ENCODE measurements at places on chromosomes 3 and 15.

DNA sequence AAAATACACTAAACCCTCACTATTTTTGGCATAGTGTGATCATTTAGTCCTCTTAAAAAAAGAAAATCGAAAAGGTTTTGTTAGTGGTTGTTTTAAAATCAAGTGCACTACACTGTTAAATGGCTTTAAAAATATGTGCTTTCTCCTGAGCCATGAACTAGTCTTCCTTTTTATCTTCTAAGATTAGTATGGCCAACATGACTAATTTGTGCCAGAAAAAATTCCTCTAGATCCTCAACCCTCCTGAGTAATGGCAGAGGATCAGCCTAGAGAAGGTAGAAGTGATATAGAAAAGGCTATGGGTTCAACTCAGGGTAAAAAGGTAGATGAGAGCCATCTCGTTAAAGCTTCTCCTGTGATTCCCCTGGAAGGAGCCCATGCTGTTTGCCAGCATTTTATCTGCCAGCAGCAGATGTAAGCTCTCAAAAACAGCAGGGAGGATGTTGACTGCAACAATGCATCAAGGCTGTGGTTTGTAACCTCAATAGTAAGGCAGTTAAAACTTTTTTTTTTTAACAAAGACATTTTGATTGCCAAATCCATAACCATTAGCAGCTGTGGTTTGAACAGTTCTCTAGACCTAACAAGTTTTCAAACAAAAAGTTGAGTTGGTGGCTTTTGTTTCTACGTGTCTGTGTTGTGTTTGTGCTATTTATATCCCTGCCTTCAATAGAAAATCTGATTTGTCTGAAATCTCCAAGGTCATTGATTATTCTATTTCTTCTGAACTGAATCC lies 30.2 kb upstream of the ZNF609 start:
- peak; percentile 87 for DNase-seq

- peak; percentile 92 for DNase-seq
Observed at GRCh38 chr3:129314386-129315222, 35.9 kb downstream of the HMCES start.

GRCh38 chr3:18575573-18575972 lies 150.4 kb upstream of the SATB1 start:
- DNase-seq: no peak

DNA sequence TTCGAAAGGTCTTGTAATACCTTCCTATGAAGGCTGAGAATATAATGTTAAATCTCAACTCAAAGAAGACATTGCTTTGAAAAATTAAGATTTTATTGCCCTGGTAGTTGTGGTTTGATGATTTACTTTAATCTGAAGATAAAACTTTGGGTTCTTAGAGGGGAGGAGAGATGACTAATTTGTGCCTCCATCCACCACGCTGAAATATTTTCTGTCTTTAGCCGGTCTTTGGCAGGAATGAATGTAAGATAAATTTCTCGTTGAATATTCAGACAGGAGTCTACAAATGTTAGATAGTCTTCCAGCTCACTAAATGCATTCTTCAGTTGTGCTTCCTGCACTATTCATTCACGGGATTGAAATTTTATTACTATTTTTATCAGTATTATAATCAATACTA lies 844.3 kb upstream of the NR2F2 start:
- peak; percentile 19 for DNase-seq

DNA sequence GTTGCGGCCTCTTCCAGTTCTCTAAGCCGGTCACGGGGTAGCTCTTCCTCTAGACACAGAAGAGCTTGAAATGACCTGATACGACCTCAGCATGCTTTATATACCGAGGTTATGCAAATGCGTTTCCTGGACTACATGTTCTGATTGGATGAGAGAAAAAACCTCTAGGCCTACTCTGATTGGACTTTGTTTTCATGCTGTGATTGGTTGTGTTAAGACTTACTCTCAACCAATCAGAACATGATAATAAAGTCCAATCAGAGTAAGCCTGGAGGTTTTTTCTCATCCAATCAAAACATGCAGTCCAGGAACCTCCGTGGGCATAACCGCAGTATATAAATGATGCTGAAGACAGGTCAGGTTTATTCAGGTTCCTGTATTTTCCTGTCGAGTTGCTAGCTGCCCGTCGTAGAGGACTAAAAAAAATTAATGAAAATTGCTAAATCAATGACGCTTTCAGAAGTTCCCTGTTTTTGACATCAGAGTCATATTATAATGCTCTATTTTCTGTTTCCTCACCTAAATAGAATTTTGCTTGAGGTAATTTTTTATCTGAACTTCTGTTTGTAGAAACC lies 177.4 kb downstream of the POTEB3 start:
- no peak for DNase-seq

DNA sequence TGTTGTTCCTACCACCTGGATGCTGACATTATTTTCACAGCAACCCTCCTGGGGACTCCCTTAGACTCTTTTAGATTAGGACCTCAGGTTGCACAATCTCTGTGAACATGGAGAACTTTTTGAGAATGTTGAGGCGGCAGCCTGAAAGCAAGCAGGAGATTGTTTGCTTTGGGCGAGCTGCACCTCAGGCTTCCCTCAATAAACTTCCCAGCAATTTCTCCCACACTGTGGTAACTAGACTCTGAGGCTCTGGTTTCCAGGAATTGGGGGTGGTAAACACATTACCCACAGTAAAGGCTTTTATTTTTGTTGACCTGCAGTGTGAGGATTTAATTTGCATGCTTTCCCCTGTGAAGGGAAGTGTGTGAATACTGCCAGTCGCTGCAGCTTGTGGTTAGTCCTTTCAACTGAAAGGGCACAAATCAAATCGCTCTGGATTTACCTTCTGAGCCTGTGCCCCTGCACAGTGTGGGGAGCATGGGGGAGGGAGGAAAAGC lies 35.2 kb upstream of the SIAH2 start:
- DNase-seq: no peak

DNA sequence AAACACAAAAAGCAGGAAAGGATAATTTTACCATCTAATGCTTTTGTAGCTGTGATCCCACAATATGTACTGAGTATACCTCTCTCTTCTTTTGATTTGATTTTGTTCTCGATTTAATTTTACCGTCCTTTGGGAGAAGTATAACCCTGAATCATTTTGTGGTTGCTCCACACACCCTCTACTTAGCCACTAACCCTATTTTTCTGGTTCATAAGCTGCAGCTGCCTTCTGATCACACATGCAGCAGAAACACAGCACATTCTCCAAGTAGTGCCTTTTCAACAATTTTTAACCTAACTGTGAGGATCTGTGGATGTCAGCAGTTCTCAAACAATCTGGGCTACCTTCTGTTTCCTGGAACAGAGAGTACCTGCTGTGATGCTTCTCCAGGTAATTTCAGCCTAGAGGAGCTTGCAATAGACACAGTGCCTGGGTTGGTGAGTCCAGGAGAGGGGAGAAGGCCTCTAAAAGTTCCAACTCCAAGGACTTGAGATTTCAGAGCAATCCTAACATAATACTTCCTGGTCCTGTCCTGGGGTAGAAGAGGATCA lies 40.3 kb downstream of the HGD start:
- no peak for DNase-seq

- DNase-seq: peak; percentile 88
Observed at GRCh38 chr3:32249184-32249782, 10.8 kb downstream of the CMTM8 start.

DNA sequence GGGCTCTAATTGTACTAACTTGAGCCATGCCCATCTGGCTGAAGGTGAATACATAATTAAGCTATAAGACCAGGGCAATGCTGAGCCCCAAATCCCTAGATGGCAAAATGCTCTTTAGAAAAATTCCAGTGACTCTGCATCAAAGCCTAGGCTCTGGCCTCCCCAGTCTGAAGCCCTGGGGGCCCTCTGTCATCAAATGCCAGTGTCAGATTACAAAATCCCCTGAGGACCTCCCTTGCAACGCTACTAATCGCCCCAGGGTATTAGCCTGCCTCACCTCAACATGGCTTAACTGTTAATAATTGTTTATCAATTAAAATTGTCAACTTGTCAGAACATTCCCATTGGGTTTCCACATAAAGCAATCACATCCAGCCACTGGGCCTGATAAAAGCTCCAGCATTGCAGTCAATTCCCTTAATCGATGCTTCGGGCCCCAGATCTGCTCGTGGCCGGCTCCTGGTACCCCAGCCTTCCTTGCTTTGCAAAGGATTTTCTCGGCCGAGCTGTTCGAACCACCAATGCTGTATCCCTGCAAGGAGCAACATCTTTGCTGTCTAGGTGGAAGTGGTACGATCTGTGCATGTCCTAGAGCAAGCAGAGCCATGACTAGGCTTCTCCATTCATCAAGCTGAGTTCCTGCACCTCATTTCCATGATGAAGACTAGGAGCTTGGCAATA lies 151.7 kb downstream of the MEGF11 start:
- no peak for DNase-seq

DNA sequence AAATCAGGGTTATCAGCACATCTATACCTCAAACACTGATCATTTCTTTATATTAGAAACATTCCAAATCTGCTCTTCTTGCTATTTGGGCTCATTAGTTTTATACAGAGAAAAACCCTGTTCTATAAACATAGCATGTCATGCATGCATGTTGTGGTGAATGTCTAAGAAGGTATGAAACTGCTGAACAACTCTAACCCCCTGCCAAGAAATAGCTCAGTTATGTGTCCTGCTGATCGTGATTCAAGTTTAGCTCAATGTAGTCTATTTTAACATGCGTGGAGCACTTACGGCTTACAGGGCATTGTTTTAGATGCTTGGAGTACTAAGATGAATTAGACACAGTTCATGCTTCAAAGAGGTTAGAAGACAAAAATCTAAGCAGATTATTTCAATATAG lies 35.8 kb downstream of the MYH15 start:
- DNase-seq: peak; percentile 19

- peak; percentile 60 for DNase-seq
Observed at GRCh38 chr15:76345880-76346668, 9.5 kb downstream of the ISL2 start.

DNA sequence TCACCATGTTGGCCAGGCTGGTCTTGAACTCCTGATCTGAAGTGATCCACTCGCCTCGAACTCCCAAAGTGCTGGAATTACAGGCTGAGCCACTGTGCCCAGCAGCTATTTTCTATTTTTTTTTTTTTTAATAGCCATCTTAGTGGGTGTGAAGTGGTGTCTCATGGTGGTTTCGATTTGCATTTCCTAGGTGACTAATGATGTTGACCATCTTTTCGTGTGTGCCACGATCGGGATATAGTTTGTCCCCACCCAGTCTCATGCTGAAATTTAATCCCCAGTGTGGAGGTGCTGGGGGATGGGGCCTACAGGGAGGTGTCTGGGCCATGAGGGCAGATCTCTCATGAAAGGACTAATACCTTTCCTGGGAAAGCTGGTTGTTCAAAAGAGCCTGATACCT lies 41.8 kb upstream of the MUC13 start:
- no peak for DNase-seq

GRCh38 chr3:152524198-152525140 lies 255.7 kb downstream of the MBNL1 start:
- peak; percentile 66 for DNase-seq

- DNase-seq: no peak
Observed at GRCh38 chr3:151265166-151265565, 13.2 kb downstream of the P2RY14 start.

- DNase-seq: peak; percentile 50
Observed at GRCh38 chr3:169118666-169119370, 544.7 kb downstream of the MECOM start.

GRCh38 chr15:77457905-77458265 lies 37.2 kb downstream of the HMG20A start:
- peak; percentile 81 for DNase-seq

DNA sequence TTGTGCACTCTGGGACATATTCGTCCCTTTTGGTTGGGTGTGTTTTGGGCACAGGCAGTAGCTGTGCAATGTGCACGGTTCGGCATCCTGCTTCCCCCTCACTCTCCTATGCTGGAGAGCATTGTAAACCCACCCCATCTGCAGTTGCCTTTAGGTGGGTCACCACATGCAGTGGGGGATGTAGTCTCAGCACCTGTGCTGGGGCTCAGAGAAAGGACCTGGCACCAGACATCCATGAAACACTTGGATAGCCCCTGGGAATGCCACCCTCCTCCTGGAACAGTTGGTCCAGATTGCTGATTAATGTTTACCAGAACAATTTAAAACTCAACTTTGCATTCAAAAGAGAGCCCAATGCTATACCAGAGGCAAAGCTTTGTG lies 123.9 kb upstream of the MEF2A start:
- DNase-seq: no peak

- DNase-seq: no peak
Observed at GRCh38 chr15:35194296-35194695, 109.2 kb upstream of the NANOGP8 start.

- peak; percentile 78 for DNase-seq
Observed at GRCh38 chr3:194598771-194599557, 34.3 kb downstream of the TMEM44 start.

DNA sequence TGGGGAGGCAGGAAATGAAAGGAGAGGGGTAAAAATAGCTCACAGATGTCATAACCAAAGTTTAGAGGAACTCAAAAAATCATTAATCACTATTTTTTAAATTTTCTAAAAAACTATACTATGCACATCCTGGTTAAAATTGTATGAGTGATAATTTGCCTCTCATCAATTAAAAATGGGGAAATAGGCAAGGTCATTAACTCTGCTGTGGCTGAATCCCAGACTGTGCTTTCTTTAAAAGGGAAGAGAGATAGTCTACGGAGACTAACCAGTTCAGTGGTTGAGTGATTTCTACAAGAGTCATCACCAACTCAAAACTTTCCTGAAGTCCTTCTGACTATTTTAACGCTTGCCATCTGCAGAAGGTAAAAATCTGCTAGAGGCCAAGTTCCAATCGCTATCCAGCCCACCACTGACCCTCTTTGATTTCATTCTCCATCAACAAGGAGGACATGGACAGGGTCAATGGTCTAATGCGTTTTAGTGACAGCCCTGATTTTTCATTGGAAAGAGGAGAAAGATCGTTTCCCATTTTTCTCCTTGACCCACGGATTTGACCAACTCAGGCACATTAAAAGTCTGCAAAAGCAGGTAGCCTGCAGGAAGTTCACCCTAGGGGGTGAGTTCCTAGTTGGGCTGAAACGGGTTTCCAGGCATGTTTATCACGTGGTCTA lies 850 bp downstream of the SUCLG2 start:
- peak; percentile 35 for DNase-seq

- peak; percentile 6 for DNase-seq
Observed at GRCh38 chr3:10516544-10517452, 11.4 kb upstream of the ATP2B2 start.

- no peak for DNase-seq
Observed at GRCh38 chr15:51180011-51180410, 85.3 kb upstream of the TNFAIP8L3 start.

DNA sequence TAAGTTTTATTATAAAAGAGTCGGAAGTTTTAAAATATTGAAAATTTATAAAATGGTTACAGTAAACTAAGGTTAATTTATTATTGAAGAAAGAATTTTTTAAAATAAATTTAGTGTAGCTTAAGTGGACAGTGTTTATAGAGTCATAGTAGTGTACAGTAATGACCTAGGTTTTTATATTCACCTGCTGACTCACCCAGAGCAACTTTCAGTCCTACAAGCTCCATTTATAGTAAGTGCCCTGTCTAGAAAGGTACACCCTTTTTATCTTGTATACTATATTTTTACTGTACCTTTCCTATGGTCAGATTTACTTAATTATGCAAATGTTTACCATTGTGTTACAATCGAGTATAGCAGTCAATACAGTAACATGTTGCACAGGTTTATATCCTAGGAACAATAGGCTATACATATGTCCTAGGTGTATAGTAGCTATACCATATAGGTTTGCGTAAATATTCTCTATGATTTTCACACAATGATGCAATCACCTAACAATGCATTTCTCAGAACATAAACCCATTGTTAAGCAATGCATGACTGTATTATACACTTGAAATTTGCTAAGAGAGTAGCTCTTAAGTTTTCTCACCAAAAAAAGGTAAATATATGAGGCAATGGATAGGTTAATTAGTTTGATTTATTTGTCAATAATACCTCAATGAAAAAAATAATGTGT lies 106.9 kb upstream of the CD96 start:
- DNase-seq: no peak
